ENCODE measurements at places on chromosomes 3 and 15. TPM values are rescaled to one million over a fixed set of nuclear protein-coding genes. Genes with fewer than 3 reads are reported as not detected.

The A4GNT gene
- total RNA-seq = not detected

The SCN5A gene
- total RNA-seq = 1.8 TPM

The SMCO1 gene
- not detected for total RNA-seq

The ARGFX gene
- total RNA-seq = not detected

The ZIC4 gene
- total RNA-seq = not detected

The HGD gene
- total RNA-seq = 0.29 TPM

The CTXN2 gene
- total RNA-seq = 0.25 TPM

The CD200R1 gene
- total RNA-seq = 1.8 TPM

The TGM5 gene
- total RNA-seq = not detected

The PLA2G4E gene
- total RNA-seq = not detected
